ENCODE measurements at places on chromosomes 3 and 15.
A peak's percentile ranks its signal among the peaks of the same experiment; 100 is the strongest.

- DNase-seq: no peak
These were observed 86.6 kb downstream of the HMG20A start for GRCh38 chr15:77507143-77507897.

DNA sequence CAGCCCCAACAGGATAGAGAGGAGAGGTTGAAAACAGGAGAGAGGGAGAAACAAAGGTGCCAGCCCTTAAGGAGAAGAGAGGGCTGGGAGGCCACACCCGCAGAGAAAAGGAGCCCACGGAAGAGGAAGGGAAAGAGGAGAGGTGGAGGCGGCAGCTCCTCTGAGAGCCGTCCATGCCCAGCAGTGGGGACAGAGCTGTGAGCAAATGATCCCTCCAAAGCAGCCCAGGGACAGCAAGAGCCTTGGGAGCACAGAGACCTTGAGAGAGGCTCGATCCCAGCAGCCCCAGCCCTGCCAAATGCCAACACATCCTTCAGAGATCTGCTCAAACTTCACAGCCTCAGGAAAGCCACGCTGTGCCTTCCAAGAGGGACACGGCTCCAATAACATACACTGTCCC is 66.7 kb upstream of the CORO2B start:
- DNase-seq: no peak

DNA sequence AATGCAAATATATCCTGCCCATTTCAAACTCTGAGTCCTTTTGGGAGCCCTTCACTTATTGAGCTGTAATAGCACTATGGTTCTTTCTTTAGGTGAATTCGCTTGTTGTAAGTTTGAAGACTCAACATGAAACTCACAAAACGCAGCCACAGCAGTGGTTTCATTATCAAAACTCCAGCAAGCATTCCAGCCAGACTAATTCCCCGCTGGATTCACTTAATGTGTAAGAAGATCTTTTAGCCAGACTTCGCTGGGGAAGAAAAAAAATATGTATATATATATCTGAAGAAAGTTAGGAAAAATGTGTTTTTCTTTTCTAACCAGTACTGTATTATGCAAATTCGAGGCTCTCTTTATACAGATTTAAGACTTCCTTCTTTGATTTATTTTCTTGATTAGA is 241.1 kb downstream of the WNT5A start:
- no peak for DNase-seq

DNA sequence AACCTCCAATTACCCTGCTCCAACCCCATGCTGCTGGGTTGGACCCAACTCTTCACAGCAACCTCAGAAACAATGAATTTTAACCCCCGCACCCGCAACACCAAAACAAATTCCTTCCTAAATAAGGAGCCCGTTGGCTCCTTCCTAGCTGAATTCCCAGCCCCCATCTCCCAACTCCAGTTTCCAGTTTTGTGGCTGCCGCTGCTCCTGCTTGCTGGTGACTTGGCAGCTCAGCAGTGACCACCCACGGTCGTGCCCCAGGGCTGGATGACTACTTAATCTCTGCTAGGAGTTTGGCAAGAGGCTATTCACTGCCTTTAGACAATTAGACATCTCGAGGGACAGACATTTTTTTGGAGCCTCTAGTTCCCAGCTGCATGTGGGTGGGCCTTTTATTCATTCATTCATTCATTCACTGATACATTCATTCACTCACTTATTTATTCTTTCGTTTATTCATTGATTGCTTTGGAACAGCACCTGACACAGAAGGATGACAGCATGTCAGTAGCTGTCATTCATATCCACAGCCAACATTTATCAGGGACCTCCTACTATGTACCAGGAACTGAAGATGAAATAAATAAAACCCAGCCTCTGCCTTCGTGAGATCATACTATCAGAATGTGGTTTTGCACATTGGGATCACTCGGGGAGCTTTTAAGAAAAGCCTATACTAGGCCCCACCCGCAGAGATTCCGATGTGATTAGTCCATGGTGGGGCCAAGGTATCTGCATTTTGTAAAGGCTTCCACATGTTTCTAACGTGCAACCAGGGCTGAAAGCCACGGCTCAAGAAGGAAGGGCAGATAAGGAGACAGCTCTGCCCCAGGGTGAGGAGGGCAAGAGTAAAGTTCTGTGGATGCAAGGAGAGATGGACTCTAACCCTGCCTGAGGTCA is 256.5 kb downstream of the SHQ1 start:
- DNase-seq: peak; percentile 84

GRCh38 chr3:114394551-114394950 is 100.7 kb downstream of the TIGIT start:
- no peak for DNase-seq

- no peak for DNase-seq
These were observed 43.4 kb upstream of the FILIP1L start for GRCh38 chr3:100157685-100158084.

- DNase-seq: no peak
These were observed 782 bp upstream of the BCL6 start for GRCh38 chr3:187746059-187746441.

- DNase-seq: no peak
These were observed 375.1 kb downstream of the PTPRG start for GRCh38 chr3:61936344-61936937.

- DNase-seq: no peak
These were observed 11.3 kb downstream of the TGFBR2 start for GRCh38 chr3:30617653-30618052.

- DNase-seq: no peak
These were observed 44.7 kb upstream of the INO80 start for GRCh38 chr15:41160639-41161315.

All from left hindlimb (tissue), 1 donor.